ENCODE measurements at places on chromosomes 4 and X.

GRCh38 chr4:6960628-6961412 lies 51.2 kb downstream of the TBC1D14 start:
- DNase-seq = no peak

DNA sequence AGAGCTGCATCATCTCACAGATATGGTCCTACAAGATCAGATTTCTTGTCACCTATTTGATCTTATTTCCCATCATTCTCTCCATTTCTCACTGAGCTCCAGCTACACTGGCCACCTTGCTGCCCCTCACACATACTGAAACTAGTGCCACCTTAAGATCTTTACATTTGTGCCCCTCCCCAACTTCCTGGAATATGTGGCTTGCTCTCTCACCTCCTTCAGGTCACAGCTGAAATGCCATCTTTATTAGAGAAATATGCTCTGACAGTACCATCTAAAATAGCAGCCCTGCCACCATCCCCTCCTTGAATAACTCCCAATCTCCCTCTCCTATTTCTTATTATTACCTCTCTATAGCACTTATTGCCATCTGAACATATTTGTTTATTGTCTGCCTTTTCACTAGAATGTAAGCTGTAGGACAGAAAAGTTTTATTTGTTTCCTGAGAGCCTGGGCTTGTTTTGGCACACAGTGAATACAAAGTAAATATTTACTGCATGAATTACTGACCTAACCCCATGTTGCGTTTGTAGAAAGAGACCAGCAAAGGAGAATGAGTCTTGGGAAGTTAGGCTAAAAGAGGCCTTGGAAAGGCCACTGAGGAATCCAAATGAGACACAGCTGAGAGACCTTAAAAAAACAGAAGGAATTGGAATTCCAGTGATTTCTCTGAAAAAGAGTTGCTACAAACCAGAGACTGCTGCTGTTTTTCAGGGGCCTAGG lies 22.7 kb downstream of the DYNLT3 start:
- no peak for DNase-seq

GRCh38 chr4:124869961-124870495 lies 157.5 kb upstream of the ANKRD50 start:
- no peak for DNase-seq

DNA sequence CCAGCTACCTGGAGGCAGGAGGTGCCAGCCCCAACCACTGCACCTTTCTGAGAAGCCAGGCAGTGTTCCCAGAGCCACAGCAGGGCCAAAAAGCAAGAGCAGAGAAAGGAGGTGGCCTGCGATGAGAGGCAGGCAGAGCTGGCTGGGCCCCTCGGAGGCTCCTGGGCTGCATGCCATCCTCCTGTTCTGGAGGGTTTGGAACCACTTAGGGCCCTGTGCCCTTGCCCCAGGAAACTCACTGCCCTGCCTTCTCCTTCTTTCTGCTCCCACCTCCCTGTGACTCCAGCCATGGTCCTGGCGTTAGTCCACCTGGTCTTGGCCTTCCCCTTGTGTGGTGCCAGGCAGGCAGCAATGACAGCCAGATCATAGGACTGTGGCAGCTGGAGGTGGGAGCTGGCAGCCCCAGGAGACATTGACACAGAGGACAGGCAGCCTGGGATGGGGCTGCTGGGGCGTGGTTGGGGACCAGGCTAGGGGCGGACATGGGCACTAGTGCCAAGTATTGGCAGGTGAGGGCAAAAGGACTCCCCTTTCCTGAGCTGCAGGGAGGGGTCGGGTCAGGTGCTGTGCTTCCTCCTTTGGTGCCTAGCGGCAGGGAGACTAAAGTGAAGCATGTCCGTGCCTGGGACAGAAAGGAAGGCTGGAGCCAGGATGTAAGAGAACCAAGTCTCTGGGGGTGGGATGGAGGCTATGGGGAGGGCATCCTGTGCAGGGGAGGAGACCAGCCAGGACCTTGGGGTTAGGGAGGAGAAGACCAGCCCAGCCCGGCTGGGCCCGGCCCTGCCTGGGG lies 1.4 kb downstream of the APLN start:
- no peak for DNase-seq

GRCh38 chrX:64994131-64994798 lies 18.0 kb upstream of the ZC4H2 start:
- no peak for DNase-seq

DNA sequence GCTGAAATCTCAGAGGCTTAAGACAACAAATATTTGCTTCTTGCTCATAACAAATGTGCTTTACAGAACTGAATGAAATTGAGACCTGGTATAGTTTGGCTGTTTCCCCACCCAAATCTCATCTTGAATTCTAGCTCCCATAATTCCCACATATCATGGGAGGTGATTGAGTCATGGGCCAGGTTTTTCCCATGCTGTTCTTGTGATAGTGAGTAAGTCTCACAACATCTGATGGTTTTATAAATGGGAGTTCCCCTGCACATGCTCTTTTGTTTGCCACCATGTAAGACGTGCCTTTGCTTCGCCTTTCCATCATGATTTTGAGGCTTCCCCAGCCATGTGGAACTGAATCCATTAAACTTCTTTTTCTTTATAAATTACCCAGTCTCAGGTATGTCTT lies 221.1 kb upstream of the DIPK2B start:
- no peak for DNase-seq

DNA sequence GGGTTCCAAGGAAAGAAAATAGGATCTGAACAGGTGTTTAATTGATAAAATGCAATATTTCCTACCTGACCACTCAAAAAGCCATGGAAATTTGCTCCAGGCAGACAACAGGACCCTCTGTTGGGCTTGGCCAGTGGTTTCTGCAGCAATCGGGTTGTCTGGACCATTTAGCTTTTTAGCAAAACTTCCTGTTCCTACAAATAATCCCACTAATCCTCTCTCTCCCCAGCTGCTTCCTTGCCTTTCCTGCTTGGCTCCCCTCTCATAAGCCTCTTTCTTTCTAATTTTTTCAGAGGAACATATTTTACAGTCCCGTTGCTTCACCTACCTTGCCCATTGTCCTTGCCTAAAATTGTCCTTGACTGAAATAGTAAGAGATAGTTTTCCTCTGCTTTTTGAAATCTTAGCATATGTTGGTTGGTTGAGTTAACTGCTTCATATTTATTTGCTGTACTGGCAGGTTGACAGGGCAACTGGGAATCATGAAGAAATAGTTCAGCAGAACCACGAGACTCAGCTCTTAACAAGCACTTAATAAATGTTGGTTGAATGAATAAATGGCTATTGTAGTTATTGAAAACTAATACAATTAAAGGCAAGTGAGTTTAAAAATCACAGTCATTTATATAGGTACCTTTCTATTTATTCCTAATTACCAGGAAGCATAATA lies 259.8 kb downstream of the KCNIP4 start:
- no peak for DNase-seq

DNA sequence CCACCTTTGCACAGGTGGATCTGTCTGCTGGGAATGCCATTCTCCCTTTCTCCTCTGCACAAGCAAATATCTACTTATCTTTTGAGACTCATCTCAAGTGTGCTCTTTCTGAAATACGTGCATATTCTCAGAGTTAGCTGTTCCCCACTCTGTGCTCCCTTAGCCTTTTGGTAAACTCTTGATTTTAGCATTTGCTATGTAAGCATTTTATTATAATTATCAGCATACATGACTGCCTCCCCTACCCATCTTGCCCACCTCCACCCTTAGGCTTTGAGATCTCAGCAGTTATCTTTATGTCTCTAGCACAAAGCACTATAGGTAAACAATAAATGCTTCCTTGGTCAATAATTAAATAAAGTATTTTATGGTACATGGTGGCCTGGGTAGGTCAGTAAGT lies 11.5 kb downstream of the DRP2 start:
- DNase-seq = no peak

GRCh38 chrX:15413101-15413500 lies 28.9 kb upstream of the VEGFD start:
- DNase-seq = no peak

DNA sequence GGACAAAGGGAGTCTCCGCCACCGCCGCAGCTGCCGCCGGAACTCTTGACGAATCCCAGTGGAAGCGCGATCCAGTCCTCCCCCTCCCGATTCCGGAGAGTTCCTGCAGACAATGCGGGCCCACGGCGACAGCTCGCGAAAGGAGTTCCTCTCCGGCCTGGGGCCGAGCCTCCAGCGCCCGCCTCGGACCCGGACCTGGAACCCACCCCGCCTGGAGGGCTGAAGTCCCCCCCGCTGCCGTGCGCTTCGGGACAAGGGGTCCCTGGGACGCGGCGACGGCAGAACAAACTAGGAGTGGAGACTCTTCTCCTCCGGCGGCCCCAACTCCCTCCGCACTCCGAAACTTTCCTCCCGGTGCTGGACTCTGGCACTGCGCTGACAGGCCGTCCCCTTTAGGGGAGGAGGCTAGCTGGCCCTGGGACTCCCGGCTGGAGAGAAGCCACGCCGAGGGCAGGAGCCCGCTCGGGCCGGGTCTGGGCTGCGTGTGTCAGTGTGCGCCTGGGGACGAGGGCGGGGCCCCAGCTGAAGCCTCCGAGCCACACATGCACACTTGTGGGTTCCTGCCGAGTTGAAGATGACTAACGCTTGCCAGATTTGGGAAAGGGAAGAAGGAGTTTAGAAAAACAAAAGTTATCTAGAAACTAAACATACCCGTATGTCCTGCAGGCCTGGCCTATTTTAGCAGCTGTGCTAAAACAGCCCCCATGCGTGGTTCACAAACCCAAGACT lies at the start of gene ANTXR2:
Gene ANTXR2 (minus strand): TSS at position 486 of the 729 bp plus-strand sequence. CDS start 669 bp downstream, outside the sequence.
- DNase-seq = peak; percentile 65

Data from NAMALWA (cell line).